Non-pigmented ciliary epithelial cell (primary cell): ENCODE measurements at places on chromosomes 11 and 22.

DNA sequence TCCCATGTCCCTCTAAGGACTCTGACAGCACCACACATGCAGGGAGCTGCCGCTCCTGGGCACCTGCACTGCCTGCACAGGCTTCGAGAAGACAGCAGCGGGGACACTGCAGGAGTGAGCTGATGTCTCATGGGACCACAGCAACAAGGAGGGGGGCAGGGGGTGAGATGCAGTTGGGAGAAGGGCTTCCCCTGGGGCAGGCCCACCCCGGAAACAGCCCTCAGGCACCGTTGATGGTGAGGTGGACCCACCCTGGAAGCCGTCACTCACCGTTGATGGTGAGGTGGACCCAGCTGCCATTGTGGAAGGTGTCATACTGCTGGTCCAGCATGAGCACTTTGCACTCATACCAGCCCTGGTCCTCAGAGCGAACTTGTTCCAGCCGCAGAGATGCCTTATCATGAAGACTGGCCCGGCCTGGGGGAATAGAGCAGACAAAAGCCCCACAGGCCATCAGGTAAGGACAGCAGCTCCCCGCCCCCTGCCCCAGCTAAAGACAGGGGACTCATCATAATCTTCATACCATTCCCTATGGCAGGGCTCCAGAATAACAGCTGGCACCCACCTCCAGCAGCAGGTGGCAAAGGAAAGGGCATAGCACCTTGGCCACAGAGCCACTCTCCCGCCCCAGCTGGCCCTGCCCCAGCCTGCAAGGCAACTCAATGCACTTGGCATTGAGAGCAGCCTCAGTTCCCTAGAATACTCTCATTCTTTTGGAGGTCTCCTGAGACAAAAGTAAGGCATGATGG lies 12.6 kb downstream of the IGSF9B start:
- no peak for DNase-seq

GRCh38 chr11:1523077-1523476 lies 36.5 kb upstream of the MOB2 start:
- no peak for DNase-seq

- DNase-seq, result no peak
These were observed 48.0 kb downstream of the YAP1 start for GRCh38 chr11:102158164-102158735.

- no peak for DNase-seq
These were observed 3.3 kb upstream of the CTR9 start for GRCh38 chr11:10747733-10748132.

- DNase-seq, result no peak
These were observed at the start of gene MDK for GRCh38 chr11:46381048-46381818. TSS of gene MDK (plus strand) at chr11:46381669. CDS start at chr11:46382058, 389 bp downstream.
